ENCODE measurements at places on chromosomes 3 and 15.

- no peak for DNase-seq
Measured at GRCh38 chr3:177464392-177465256, 267.3 kb upstream of the TBL1XR1 start.

GRCh38 chr3:52005571-52005986, 9.9 kb upstream of the RPL29 start:
- peak; percentile 79 for DNase-seq

GRCh38 chr3:141082064-141082463, 30.9 kb downstream of the SPSB4 start:
- no peak for DNase-seq

- DNase-seq: peak; percentile 32
Measured at GRCh38 chr3:196563721-196564225, 4.6 kb downstream of the WDR53 start.

DNA sequence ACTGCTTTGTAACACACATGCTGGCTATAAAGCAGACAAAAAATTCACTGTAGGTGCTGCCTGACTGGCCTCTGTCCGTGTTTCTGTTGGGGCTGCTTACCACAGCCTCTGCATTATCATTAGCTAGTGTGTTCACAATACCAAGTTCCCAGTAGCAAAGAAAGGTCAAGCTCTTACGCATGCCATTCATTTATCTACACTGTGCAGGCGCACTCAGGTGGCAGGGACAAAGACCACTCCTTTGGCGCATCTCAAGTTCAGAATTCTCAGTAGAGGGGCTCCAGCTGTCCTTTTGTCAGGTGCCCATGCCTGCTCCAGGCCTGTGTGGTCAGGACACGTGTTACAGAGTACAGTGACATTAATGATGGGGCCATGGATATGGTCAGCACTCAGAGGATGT, 22.3 kb downstream of the MLH1 start:
- no peak for DNase-seq
